ENCODE measurements at places on chromosomes 1 and 21.

GRCh38 chr1:81435175-81435574 lies 365.6 kb upstream of the ADGRL2 start:
- DNase-seq = peak; percentile 74

DNA sequence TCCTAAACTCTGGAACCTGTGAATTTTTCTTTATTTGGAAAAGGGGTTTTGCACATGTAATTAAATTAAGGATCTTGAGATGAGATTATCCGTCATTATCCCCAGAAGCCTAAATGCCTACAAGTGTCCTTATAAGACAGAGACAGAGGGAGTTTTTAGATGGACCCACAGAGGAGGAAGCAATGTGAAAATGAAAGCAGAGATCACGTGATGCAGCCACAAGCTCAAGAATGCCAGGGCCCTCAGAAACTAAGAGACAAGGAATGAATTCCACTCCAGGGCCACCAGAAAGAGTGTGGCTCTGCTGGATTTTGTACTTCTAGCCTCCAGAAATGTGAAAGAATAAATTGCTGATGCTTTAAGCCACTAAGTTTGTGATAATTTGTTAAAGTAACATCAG lies 183.6 kb upstream of the UBE2U start:
- peak; percentile 9 for DNase-seq

GRCh38 chr1:81800695-81801650 lies at the start of gene ADGRL2:
Gene ADGRL2 (plus strand): TSS chr1:81800934. CDS start chr1:81836985, 36,051 bp downstream.
- no peak for DNase-seq

DNA sequence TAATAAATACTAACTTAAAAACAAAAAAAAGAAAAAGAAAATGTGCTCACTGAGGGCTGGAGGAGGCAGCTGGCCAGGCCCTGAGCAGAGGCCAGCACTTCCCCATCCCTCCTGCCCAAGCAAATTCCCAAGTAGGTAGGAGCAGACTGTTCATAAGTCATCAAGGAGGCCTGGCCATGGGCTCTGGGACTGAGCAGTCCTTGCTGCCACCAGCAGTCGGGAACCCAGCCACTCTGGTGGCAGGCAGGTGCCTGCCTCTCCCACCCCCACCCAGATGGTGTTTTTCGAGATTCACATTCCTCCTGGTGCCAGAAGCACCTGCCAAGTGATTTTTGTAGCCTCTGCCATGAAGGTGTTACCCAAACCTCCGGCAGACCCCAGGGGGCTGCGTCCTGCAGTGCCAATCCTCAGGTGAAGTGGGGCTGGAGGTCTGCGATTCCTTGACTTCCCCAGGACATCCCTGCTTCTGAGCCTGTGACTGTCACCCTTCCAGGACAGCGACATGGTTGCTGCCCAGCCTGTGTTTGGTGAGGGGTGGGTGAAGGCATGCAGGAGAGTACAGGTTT lies 204.2 kb upstream of the TMEM51 start:
- no peak for DNase-seq

DNA sequence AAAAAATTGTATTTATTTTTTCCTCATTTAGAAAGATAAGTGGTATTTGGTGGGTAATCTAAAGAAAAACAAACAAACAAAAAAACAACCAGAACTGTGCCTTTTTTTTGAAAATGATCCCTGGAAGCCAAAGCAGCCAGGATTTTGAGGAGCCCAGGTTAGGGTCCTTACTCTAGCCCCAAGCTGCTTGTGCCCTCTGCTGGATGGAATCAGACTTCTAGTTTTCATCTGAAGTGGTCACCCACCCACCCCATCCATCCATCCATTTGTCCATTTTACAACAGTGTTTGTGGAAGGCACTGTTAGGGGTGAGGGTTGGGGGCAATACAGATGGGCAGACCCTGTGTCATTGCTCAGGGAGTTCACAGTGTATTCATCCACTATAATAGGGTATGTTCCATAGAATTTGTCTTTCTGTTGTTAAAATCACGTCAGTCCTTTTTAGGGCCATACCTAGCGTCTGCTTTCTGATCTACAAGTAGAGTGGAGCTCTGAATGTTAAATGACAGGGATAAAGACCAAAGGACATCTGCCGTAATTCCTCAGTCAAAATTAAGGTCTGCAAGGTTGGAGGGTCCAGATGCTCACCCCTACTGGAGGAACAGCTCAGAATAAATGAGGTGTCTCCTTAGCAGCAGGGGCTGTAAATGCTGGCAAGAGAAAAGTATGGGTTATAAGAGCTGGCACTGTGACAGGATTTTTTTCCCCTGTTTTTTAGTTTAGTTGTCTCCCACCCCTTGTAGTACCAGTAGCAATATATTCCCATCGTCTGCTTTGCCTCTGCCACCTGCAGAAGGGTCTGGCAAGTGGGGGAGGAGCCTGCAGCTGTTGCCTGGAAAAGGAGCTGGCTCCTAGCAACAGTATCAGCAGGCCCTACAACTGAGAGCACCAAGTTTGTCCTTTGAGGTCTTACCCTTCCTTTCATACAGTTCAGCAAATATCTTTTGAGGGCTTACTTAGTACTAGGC lies 3.2 kb downstream of the LRRC42 start:
- no peak for DNase-seq

- no peak for DNase-seq
Measured at GRCh38 chr1:1703796-1704195, 11.2 kb upstream of the SLC35E2B start.

DNA sequence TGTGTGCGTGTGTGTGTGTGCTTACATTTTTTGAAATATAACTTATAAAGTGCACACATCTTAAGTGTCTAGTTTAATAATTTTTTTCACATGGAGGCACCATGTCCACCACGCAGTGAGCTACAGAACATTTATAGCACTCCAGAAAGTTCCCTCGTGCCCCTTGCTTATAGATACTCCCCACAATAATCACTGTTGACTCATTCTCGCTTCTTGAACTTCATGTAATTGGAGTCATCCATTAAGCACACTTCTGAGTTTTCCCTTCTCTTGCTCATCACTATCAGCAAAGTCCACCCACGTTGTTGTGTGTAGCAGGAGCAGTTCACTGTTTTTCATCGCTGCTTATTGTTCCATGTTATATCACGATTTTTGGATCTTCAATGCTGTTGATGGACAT lies 78.4 kb upstream of the DISP3 start:
- DNase-seq = no peak

- DNase-seq = no peak
Measured at GRCh38 chr1:107867422-107867821, 97.6 kb downstream of the VAV3 start.

- no peak for DNase-seq
Measured at GRCh38 chr1:147611586-147611985, 58.7 kb downstream of the ACP6 start.

- DNase-seq = no peak
Measured at GRCh38 chr1:108704496-108704895, 8.2 kb upstream of the FNDC7 start.

DNA sequence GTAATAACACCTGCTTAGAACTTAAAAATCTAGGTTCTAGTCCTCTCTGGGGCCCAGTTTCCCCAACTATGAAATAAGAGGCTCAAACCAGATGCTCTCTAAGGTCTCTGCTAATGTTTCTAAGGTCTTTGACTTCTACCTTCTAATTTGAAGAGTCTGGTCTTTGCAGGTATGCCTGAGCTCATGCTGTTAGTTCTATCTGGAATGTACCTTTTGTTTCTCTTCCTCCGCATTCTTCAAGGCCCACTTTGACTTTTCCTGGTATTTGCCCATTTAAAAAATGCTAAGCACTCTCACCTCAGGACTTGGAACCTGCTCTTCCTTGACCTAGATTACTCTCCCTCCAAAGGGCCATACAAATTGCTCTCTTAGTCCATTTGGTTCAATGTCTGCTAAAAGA lies 13.5 kb downstream of the SLC35D1 start:
- no peak for DNase-seq

DNA sequence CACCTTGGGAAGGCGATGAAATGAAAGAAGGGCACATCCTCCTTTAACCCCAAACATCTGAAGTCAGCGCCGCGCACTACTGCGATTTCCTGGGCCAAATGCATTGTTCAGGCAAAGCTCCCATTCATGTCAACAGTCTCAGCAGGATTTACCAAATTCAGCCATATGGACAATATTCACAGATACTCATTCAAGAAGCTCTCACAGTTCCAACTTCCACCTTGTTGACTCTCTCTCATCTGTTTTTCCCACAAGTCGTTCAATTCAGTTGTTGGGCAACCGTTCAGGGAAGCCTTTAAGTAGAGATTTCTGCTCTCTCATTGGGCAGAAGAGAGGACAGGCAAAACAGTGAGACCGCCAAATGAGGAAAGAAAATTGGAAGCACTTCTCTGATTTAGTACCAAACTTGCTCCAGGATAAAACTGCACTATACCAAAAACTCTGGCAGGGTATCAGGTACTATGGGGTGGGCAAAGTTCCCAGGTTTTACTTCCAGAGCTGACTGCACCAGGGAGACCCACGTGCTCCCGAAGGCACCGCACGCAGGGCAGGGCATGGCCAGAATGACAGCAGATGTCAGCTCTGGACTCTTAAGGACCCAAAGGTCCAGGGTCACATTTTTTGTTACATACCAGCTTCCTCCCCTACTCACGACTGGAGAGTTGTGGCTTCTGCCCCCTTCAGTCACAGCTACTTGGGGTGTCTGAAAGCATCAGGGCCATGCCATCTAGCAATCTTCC lies 668.8 kb downstream of the KIF26B start:
- no peak for DNase-seq

DNA sequence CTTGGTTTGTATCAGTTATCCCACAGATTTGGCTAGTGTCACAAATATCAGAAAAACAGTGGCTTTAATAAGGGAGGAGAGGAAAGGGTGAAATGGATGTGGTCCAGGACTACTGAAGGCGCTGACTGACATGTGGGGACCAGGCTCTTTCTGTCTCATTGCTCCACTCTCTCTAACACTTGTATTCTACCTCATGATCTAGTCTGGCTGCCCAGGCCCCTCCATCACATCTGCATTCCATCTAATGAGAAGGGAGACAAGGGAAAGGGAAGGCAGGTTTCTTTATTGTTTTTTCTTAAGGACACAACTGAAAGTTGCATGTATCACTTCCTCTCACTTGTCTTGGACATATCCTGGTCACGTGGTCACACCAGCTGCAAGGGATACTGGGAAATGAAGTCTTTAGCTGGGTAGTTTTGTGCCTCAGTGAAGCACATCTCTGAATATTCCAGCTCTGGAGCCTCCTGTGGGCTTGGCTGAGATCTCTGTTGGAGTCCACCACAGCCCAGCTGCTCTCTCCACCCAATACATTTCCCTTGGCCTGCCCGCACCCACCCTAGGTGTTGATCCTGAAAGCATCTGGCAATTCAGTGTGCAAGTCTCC lies 42.0 kb upstream of the PADI2 start:
- DNase-seq = peak; percentile 41

DNA sequence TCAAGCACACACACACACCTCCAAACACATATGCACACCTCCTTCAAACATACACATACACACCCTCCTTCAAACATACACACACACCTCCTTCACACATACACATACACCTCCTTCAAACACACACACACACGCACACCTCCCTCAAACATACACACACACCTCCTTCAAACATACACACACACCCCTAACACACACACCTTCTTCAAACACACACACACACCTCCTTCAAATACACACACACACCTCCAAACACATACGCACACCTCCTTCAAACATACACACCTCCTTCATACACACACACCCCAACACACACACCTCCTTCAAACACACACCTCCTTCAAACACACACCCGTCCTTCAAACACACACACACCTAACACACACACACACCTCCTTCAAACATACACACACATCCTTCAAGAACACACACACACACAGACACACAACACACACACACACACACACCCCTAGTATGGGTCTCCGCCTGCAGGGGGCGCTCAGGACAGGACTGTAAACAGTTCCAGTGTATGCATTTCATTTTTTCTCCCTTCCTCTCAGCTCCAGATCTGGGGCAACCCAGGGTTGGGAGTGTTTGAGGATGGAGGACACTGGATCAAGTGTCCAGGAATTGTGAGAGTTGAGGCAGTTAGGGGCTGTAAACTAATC lies 12.1 kb downstream of the LGR6 start:
- peak; percentile 31 for DNase-seq

All from inflammatory macrophage treated with lipopolysaccharide for 1 hour (primary cell).